ENCODE measurements at places on chromosomes 3 and 15.
A peak's percentile ranks its signal among the peaks of the same experiment; 100 is the strongest.

GRCh38 chr3:5389057-5389456 lies 201.6 kb downstream of the EDEM1 start:
- no peak for DNase-seq

DNA sequence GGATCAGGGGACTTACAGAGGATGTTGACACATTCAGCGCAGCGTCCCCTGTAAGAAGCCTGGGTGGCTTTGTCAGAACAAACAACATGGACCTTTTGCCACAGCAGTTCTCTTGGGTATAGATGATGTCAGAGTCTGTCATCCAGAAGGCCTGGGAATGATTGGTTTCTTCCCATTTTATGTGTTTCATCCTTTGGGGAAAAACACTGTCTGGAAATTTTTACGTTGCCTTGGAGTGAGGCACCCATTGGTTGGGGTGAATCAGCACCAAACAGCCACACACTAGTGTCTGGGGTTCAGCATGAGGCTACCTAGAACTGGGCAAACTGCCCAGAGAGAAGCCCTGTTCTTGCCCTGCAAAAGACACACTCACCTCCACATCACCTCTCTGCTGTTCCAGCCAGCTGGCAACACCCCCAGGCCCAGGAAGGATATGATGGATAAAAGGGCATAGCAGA lies 123.0 kb downstream of the FAM43A start:
- DNase-seq: no peak

- DNase-seq: no peak
Observed at GRCh38 chr15:56715220-56715619, 18.1 kb downstream of the ZNF280D start.

GRCh38 chr15:91670108-91670507 lies 183.4 kb upstream of the SLCO3A1 start:
- no peak for DNase-seq

GRCh38 chr3:127273206-127273605 lies 14.6 kb downstream of the PRR20G start:
- no peak for DNase-seq

DNA sequence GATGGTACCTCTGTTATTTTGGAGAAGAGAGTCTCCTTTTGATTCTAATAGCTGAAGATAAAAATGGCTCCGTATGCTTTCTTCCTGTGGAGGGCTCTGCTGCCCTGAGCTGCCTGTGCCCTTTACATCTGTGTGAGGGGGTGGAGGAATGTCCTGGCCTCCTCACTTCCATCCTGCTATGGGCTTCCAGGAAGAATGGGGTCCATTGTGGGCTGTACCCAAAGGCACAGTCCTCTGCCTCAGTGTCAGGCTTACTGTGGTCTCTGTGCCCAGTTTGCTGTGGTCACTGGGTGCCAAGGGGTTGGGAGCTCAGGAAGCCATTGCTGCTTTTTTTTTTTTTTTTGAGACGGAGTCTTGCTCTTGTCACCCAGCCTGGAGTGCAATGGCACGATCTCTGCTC lies 14.4 kb downstream of the DAG1 start:
- DNase-seq: no peak

DNA sequence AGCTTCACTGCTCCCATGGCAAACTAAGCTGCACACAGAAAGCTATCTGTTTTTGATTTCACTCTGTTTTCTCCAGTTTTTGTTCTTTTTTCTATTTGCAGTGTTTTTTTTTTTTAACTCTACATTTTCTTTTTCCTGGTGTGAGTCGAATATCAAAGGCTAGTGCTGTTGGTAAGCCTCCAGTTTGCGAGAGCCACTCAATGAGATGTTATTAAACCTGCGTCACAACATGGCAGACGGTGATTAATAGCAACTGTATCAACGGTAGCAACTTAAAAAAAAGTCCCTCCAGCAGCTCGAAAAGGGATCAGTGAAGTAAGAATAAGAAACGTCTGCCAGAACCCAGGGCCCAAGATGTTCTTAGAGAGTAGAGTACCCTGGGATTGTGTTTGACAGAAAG lies 84.1 kb downstream of the MEIS2 start:
- peak; percentile 24 for DNase-seq

GRCh38 chr15:59688423-59688781 lies 718 bp downstream of the BNIP2 start:
- no peak for DNase-seq

DNA sequence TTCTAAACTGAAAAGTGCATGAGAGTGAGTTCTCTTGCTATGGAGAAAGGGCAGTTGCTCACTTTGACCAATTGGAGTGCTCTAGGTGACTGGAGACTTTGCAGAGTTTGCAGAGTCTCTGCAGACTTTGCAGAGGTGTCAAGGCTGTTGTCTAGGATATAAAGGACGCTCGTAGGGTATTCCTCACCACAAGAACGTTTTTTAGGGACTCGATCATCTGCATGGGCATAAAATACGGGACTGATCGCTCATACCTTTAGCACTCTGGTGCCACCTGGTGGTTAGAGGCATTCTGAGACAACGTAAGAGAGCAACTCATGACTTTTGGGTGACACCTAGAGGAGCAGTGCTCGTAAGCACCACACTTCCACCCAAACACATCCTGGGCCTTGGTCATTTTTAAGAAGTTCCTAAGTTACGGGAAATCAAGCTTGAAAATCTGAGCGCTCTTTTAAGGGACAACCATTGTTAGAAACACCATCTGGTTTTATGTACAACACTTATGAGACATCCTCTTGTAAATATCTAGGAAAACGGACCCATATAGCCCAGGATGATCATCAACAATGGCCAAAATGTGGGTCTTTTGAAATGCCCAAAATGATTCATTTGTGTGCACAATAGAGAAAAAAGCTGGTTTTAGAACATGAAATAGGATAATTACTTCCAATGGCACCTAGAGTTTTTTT lies 51.6 kb upstream of the XCR1 start:
- DNase-seq: peak; percentile 22

DNA sequence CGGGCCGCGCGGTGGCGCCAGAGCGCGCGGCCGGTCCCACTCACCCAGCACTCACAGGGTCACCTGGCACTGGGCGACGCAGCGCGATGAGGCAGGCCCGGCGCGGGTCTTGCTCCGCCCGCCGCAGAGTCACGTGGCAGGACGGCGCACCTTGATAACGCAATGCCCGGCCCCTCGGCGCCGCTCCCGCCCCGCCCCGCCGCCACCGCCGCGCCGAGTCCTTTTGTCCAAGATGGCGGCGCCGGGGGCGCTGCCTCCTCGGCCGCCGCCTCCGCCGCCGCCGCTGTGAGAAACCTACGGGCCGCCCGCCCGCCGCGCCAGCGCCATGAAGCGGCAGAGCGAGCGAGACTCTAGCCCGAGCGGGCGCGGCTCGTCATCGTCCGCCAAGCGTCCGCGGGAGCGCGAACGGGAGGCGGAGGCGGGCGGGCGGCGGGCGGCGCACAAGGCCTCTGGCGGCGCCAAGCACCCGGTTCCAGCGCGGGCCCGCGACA lies at the start of gene RBM15B:
RBM15B (plus strand) TSS at position 211 of the 491 bp plus-strand sequence; CDS start at position 326, 115 bp downstream.
- peak; percentile 80 for DNase-seq

DNA sequence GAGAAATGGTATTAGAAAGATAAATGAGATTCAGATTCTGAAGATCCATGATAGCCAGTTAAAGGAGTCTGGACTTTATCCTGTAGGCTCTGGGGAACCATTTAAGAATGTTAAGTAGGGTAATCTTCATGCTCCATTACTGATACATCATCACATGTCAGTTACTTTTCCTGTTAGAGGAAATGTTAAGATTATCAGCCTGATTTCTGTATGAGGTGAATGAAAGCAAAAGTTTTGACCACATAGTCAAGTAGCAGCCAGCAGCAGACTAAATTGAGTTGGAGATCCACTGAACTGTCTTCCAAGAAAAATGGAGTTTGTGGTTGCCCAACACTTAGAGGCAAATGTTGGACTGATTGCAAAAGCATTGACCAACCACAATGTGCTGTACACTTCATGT lies 4.7 kb upstream of the COPB2 start:
- no peak for DNase-seq

DNA sequence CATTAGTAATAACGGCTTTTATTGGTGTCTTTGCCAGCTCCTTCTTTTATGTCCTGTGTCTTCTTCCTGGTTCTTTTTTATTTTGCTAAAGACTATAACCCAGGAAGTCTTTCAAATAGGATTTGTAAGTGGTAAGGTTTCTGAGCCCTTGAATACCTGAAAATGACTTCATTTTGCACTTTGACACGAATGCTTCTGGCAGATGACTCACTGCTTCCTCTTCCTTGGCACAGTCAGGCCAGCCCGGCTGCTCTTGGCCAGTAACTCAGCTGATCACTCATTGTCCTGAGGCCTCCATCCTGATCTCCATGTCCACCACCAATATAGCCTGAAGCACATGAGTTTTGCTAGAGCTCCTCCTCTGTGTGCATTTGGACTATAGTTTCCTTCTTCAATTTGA lies 48.7 kb upstream of the NR2E3 start:
- DNase-seq: no peak

GRCh38 chr3:173044998-173045397 lies 96.0 kb downstream of the SPATA16 start:
- DNase-seq: no peak

DNA sequence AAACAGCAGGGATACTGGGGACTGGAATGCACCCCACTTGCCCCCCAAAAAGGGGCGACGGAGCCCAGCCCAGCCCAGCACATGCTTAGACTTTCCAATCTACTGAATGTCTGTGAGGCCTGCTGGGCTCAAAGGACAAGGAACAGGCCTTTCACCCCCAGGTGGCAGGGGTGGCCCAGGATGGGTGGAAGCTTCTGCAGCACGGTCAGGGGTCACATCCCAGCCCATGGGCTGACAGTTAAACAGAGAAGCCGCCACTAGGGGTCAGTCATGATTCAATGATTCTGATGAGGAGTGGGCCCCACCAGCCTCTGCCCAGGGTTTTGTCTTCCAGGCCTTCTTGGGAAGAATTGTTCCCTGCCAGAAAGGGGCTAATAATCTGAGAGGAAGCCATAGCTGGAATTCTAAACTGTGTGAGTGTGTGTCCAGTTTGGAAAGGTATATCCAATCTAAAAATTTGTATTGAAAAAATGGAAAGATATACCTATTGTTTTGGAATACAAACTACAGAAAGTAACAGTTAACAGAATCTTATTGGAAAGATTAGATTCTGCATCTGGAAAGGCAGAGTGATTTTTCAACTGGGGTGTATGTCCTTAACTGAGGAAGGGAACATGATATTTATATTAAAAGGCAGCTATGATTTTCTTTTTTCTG lies 2.2 kb downstream of the CHRNB4 start:
- peak; percentile 4 for DNase-seq

GRCh38 chr3:42451546-42452230 lies 41.3 kb upstream of the LYZL4 start:
- no peak for DNase-seq

DNA sequence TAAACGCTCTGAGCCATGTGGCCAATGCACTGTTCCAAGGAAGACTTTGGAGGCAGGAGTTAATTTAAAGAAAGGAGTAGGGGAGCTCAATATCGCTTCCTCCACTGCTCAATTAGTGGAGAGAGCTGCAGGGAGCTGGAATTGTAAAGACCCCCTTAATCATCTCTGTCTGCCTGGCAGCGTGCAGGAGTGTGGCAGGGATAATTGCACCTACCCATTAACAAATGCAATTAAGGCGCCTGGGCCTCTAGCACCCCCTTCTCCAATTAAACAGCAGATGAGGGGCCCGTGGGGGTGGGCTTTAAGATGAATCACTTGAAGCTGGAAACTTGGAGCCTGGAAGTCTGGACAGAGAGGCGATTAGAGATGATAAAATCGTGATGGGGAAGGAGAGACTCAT lies 61.7 kb upstream of the GLCE start:
- peak; percentile 42 for DNase-seq

DNA sequence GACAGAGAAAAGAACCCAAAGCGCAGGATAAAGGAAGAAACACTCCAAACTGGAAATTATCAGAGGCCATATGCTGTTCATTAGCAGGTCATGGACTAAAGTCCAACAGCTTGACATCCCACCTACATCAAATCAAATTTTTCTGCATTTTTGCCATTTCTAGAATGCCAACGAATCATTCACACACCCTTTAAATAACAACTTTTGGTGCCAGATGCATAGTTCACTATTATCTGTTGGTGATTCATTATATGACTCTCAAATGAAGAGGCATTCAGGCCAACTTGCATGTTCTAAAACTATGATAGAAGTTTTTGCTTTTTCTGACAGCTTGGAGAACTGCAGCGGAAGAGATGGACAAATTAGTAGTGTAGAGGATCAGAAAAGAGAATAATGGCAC lies 529.8 kb upstream of the NAALADL2 start:
- peak; percentile 15 for DNase-seq

DNA sequence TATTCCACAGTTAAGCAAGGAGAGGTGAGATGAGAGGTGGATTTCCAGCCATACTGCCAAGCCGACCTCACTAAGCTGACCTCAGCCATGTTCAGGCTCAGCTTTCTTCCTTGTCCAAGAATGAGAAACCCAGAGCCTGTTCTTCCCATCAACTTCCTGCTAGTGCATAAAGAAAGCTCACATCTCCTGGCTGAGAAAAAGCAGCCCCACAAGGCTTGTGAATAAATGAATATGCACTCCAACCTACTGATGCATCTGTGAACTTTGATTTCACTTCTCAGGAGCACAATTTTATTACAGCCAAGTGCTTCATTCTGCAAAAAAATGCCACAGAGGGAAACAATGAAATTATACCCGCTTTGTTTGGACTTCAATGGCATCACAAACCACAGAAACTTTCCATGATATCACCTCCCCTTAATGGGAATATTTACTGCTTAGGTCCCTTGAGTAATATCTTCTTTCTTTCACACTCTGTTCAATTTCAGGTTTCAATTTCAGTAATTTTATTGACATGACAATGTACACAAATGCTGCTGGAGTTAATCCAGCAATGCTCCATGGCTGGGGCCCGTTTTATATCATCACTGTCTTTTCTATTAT lies 437.0 kb upstream of the PPP2R3A start:
- no peak for DNase-seq

- DNase-seq: no peak
Observed at GRCh38 chr3:3685721-3686120, 113.5 kb upstream of the LRRN1 start.

DNA sequence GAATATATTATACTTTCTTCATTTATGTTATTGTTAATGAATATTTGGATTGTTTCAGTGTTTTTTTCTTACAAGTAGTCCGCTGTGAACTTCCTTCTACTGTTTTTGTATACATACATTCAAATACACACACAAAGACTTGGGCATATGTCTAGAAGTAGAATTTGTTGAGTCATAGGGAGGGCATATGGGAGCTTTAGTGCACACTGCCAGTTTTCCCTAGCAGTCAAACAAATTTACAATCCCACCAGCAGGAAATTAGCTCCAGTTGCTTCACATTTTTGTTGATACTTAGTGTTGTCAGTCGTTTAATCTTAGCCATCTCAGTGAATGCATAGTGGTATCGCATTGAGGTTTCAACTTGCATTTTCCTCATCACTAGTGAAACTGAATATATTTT lies 492.3 kb downstream of the DIPK2A start:
- peak; percentile 97 for DNase-seq

DNA sequence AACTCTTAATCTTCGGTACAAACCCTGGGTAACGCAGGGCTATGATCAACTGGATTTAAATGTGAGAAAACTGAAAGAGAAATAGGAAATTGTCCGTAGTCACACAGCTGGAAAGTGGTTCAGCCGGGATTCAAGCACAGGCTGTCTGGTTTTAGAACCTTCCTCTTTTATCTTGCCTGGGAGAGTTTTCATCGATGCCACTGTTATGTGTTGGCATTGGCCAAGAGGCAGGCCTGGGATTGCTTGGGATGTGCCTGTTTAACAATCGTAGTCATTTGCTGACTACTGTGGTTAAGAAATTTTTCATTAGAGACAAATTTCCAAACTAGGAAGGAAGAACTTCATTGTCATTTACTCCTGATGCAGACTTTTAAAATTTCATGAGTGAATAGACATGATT lies 4.3 kb downstream of the MCTP2 start:
- DNase-seq: no peak

GRCh38 chr3:52147804-52148203 lies 6.4 kb downstream of the POC1A start:
- no peak for DNase-seq

- no peak for DNase-seq
Observed at GRCh38 chr15:79966634-79967297, 4.2 kb downstream of the BCL2A1 start.
